Left cardiac atrium (tissue), 4 donors: ENCODE measurements at places on chromosomes 3 and 15.

- no peak for DNase-seq
These were observed 405.7 kb upstream of the MCTP2 start for GRCh38 chr15:93825682-93826081.

DNA sequence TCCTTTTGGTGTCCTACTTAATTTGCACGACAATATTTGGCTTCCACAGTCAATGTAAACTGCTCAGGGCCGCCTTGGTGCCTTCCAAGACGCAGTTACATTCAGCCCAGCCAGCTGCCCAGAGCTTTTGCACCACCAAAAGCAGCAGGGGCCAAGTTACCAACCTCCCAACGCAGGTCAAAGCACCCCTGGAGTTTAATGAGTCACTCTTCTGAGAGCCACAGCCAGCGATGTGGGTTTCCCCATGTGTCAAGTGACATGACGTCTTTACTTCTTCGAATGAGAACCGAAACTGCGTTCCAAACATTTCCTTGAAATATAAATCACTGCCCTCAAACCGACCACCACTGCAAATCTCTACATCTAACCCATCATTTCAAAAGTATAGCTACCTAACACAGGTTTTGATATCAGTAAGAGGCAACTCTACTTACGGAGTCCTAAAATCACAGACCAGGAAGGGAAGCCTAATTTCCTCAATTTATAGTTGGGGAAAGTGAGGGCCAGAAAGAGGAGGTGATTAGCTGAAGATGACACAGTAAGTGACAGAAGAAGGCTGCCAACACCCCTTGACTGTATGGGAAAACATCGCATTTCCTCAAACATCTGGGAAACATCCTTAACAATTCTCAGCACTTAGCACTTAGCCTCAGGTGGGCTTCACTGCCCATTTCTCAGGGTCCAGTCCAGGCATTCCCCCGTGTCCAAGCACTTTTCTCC is 24.5 kb downstream of the MB21D2 start:
- peak; percentile 56 for DNase-seq

- DNase-seq = no peak
These were observed 110.6 kb upstream of the TNFAIP8L3 start for GRCh38 chr15:51205050-51205975.

DNA sequence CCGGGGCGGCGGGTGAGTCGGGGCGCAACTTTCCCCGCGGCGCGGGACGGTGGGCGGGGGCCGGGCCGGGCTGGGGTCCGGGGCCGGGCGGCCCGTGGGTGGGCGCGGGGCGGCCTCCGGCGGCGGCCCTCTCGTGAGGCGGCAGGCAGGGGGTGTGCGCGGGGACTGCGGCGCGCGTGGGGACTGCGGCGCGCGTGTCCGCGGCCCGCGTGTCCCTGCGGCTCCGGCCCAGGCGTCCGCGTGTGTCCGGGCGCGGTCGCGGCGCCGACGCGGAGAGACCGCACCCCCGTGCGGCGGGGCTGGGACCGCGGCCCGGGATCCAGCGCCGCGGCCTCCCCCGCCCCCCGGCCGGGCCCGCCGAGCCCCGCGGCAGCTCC is 349 bp downstream of the PLXNA1 start:
- no peak for DNase-seq

DNA sequence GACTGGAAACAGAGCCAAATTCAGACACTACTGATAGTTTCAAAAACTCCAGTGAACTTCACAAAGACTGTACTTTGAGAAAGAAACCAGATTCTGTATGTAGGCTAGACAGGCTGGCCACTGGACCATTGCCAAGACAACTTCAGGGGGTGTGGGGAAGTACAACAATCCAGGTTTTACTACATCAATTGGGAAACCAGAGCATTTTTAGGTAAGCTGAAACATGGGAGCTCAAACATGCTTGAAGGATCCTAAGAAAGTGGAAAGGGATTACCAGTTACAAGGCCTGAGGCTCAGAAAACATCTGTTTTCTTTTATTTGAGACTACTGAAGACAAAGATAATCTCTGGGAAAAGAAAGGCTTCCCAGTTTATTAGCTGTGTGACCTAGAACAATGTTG is 26.9 kb upstream of the ZNF280D start:
- DNase-seq = no peak

GRCh38 chr3:51503007-51503406 is 3.2 kb upstream of the DCAF1 start:
- no peak for DNase-seq

DNA sequence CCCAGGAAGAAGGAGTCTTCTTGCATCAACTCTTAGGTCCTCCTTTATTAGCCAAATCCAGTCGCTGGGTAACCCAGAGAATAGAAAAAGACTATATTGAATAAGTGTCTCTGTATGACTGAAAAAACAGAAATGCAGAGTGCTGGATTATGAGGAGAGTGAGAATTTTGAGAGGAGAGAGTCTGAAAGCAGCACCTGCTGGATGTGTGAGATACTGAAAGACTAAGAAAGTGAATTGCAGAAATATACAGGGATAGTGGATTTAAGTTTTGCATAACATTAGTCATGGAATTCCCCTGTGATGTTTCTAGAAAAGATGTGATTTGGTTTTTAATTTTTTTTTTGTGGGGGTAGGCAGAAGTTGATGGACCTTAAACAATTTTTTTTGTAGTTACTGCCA is 296.5 kb downstream of the MECOM start:
- DNase-seq = no peak

- DNase-seq = peak; percentile 95
These were observed at the start of gene CEP70 for GRCh38 chr3:138594150-138594934. CEP70 (minus strand) TSS chr3:138594260; CDS start chr3:138572927, 21,333 bp downstream.

DNA sequence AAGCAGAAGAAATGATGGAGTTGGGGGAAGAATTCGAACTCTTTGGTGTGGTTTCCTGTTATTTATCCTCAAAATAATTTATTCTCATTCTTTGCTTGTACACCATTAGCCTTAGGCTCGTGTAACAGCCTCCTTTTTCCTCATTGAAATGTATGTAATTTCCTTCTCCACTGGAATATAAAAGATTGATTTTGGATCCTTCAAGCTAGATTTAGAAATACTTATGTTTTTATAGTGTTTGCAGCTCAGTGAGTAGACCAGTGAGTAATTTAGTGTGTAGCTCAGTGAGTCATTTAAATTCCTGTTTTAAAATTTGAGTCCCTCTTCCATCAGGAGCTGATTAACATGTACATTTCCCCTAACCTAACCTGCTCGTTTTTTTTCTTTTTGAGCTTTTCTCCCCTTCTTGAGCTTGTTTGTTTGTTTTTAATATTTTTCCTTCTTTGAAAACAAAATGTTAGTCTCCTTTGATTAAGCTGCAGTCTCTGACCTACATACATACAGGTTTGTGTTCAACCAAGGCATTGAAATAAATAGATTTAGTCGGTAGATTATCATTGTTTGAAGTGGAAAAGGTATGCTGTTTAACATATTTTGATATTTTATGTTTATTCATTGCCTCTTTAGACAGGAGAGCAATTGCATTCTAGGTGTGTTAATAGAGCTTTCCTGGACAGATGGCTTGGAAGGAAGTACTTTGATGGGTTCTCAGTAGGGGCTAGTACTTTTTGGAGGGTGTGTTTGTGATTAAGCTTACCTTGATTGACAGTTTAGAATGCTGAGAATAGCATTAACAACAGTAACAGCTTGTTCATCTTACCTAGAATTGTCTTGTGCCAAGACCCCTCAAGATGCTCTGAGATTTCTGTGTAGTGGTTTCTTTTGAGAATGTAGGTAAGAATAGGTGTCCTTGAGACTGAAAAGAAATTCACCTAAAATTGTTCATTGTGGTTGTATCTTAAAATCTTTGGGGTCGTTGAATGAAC is 5.9 kb downstream of the USP3 start:
- no peak for DNase-seq

- no peak for DNase-seq
These were observed 62.0 kb upstream of the ZBTB38 start for GRCh38 chr3:141306276-141306675.

DNA sequence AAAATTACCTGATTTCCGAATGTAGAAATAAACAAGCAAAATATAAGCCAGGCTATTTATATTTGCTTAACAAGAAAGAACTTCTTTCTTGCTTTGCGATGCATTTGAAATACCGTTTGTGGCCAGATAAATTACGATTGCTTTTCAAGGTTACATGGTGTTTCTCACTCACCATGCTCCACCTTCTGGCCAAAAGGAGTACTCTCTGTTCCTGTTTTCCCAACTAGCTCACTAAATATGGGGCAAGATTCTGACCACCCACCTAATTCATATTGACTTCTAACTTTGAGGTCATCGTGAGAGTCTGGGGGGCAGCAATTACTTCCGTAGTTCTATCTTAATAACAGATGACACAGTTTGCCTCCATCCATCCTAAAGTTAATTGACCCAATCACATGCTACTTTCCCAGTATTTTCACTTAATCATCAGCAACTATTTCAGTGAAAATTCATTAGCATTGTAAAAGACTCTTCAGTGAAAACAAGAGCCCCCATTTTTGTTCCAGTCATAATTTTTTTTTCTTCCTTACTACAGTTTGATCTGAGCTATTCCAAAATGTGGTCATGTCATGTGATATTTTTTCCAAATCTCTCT is 25.9 kb downstream of the ACP3 start:
- DNase-seq = peak; percentile 27

GRCh38 chr3:112143689-112144088 is 10.6 kb upstream of the GCSAM start:
- DNase-seq = no peak

GRCh38 chr3:196412704-196413103 is 19.5 kb downstream of the UBXN7 start:
- no peak for DNase-seq

- DNase-seq = no peak
These were observed 141.8 kb upstream of the CFAP20DC start for GRCh38 chr3:59191651-59192050.

DNA sequence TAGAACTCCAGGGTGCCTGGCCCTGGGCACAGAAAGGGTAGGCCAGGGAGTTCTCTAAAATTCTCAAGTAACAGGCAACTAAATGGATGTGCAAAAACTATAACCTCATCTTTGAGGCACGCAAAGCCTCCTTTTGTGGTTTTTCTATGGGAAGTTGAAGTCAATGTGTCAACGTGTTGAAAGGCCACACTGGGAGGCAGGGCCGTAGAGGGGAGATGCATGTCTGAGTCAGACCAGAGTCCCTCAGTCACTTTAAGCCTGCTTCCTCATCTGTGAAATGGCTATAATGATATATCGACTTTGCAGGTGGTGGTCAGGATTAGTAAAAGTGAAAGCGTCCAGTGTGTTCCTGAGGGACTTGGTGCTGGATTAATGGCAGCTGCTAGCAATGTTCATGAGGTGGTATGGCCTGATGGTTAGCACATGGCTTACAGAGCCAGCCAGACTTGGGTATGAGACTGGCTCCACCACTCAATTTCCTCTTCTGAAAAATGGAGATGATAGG is 17.0 kb downstream of the TGM5 start:
- DNase-seq = no peak

GRCh38 chr3:107198581-107199181 is 178.6 kb upstream of the CCDC54 start:
- peak; percentile 41 for DNase-seq

DNA sequence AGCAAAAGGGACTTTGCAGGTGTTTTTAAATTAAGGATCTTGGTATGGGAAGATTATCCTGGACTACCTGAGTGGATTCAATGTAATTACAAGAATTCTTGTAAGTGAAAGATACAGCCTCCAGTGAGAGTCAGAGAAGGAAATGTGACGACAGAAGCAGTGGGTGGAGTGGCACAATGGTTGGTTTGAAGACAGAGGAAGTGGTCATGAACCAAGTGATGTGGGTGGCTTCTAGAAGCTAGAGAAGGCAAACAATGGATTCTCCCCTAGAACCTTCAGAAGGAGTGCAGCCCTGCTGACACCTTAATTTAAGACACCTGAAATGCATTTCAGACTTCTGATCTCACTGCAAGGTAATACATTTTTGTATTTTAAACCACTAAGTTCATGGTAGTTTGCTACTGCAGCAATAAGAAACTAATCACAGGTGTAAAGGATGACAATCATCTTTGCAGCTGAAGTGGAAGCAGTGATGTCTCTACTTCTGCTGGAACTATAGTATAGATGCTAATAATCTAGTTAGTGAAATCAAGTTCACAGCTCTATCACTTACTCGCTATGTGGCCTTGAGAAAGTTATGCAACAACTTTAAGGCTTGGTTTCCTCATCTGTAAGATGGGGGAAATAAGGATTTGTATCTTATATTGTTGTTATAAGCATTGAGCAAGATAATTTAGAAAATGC is 403.4 kb upstream of the SUCLG2 start:
- no peak for DNase-seq

DNA sequence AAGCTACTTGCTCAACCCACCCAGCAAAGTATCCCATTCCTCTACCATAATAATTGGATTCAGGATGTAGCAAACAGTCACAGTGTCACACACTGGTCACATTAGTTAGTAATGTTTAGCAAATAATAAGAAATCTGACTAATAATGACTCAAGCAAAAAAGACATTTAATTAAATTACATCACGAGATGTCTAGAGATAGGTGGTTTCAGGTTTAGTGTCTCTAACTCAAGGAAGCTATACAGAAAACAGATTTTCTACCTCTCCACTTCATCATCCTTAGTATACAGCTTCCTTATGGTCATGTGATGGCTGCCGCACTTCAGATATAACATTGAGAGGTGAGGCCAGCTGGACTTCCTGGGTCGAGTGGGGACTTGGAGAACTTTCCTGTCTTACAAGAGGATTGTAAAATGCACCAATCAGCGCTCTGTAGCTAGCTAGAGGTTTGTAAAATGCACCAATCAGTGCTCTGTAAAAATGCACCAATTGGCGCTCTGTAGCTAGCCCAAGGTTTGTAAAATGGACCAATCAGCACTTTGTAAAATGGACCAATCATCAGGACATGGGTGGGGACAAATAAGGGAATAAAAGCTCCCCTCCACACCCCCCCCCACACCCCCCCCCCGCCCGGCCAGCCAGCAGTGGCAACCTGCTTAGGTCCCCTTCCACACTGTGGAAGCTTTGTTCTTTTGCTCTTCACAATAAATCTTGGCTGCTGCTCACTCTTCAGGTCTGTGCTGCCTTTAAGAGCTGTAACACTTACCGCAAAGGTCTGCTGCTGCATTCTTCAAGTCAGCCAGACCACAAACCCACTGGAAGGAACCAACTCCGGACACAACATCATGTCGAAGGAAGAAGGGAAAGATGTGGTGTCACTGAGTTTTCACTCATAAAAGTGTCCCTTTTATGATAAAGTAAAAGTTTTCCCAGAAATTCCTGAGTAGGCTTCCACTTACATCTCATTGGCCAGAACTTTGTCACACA is 24.9 kb upstream of the ARPIN start:
- no peak for DNase-seq

- DNase-seq = no peak
These were observed 307.4 kb downstream of the NTRK3 start for GRCh38 chr15:87949151-87949574.

DNA sequence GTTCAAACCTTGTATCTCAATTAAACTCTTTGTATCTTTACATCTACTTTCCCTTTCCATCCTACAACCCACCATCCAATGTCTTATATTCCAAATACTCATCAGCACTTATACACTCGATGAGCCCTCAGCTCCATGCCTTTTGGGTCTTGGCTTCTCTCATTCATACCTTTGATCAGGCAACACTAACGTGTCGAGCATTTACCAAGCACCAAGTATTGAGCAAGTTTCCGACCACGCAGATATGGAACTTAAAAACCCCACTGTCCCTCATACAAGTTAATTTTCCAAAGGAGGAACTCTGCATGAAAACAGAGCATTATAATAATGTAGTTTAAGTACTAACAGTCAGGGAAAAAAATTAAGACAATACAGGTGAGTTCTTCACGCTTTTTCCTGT is 102.8 kb downstream of the IL1RAP start:
- DNase-seq = no peak

GRCh38 chr15:62392376-62392775 is 227.3 kb upstream of the C2CD4B start:
- DNase-seq = no peak
